Urothelium cell line (cell line): ENCODE measurements at places on chromosomes 3 and 15.

DNA sequence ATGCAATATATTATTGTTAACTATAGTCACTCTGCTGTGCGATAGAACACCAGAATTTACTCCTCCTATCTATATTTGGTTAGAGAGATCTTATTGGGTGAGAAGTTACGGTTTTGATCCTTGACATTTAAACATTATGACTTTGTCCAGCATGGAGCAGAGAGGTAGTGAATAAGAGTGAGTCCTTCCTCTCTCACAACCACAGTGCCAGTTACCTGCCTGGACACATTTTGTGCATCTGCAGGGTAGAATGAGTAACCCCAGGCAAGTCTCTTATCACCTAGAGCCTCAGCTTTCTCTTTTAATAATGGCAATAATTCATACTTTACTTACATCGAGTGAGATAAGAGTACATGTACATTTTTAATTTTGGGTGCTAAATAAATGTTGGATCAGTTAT, 24.1 kb downstream of the KAT2B start:
- DNase-seq: no peak

DNA sequence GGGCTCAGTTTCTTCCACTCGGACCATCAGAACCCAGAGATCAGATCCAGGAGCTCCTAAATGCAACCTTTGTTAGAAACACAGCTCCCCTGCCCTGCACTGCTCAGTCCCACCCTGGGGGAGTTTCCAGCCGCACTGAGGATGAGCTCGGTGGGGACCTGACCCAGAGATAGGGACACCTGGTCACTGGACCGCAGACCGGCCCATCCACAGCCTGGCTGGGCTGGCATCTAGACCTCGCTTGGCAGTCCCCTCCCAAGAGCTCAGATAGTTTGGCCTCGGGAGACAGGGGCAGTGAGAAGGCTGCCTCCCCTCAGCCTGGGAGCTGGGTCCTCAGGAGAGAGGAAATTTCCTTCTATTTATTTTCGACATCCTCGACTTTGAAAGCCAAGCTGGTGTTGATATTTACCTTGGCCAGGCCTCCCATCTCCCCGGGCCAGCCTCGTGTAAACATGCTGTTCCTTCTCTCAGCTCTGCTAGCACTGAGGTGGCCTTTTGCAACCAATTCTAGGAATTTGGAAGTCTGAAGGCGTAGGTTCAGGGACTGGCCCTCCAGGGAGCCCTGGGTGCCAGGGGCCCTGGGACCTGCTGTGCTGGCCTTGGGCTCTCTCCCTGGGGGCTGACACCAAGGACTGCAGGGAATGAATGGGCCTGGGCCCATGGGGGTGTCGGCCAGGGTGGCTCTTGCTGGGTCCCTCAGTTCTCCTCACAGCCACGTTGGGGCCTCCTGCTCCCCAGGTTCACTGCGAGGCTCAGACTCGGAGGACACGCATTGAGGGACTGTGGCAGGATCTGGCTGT, 90.1 kb downstream of the VGLL4 start:
- DNase-seq: no peak

- DNase-seq: no peak
Observed at GRCh38 chr3:48656061-48656840, 6.4 kb downstream of the CELSR3 start.

DNA sequence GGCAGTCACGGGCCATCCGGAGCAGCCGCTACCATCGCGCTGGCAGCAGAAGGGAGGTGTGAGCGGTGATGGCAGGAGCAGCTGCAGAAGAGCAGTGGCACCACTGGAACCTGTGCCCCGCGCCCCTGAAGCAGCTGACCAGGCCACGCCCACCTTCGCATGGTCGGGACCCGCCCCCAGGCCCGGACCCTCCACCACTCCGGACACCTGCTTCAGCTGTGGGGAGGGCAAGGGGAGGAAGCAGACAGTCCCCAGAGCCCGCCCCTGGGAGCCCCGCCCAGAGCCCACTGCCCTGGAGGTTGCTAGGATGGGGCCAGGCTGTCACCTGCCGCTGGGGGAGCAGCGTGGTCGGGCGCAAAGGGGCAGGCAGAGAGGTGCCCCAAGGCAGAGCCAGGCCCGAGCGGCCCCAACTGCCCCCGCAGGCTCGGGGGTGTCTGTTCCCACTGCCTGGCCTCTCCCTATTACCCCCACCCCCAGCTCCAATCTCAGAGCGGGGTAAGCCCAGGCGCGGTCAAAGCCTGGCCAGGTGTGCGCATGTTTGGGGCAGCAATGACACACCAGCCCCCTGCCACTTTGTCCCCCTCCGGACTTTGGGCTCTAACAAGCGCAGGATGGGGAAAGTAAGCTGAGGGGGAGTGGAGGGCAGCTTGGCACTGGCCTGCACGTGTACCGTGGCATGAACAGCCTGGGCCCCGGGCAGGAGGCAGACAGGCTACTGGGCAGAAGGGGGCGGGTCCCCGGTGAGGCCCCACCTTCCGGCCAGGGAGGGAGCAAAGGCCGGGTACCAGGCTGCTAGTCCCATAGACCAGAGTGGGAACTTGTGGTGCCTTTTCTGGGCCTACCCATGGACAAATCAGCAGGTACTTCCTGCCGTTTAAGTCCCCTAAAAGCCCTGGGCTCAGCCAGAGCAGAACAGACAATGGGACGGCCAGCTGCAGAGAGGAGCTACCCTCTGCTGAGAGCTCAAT, 8.7 kb downstream of the SPCS1 start:
- no peak for DNase-seq

GRCh38 chr15:34610354-34610753, 26.9 kb upstream of the GOLGA8B start:
- DNase-seq: peak; percentile 12

DNA sequence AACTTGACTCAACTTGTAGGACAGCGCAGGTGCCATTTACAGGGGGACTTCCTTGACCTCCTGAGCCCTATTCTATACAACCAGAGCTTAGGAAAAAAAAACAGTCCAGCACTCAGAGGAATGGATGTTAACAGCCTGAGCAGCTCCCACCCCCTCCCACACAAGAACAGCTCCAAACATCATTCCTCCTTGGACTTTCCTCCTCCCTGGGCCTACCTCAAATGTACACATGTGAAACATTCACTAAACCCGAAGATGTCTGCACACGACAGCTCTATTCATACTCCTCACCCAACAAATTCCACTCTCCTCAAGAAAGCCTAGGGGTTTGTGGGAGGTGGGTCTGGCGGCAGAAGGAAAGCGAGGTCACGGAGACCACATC, 503 bp upstream of the ATRIP start:
- no peak for DNase-seq

- peak; percentile 39 for DNase-seq
Observed at GRCh38 chr15:43376017-43376705, 5.3 kb downstream of the TUBGCP4 start.

DNA sequence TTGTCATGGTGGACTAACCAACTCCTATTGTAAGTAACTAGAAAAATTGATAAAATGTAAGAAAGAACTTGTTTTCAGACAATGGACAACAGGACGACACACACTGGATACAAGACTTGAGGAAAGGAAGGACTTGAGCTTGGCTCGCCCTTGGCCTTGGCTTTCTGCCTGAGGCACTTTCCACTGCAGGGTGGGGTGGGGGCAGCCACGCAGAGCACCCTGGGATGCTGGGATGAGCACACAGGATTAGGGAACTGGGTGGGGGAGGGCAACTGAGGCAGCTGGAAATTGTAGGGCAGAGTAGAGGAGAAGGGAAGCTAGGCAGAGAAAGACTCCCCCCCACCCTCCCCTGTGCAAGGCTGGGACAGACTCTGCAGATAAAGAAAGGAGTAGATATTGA, 25.5 kb upstream of the HHATL start:
- no peak for DNase-seq

- no peak for DNase-seq
Observed at GRCh38 chr3:156429125-156429524, 125.8 kb downstream of the SSR3 start.

GRCh38 chr3:123137001-123137400, 64.7 kb upstream of the SEC22A start:
- no peak for DNase-seq

GRCh38 chr3:77081240-77081661, 41.4 kb downstream of the ROBO2 start:
- peak; percentile 74 for DNase-seq

- DNase-seq: no peak
Observed at GRCh38 chr15:91950631-91951329, 97.3 kb downstream of the SLCO3A1 start.

DNA sequence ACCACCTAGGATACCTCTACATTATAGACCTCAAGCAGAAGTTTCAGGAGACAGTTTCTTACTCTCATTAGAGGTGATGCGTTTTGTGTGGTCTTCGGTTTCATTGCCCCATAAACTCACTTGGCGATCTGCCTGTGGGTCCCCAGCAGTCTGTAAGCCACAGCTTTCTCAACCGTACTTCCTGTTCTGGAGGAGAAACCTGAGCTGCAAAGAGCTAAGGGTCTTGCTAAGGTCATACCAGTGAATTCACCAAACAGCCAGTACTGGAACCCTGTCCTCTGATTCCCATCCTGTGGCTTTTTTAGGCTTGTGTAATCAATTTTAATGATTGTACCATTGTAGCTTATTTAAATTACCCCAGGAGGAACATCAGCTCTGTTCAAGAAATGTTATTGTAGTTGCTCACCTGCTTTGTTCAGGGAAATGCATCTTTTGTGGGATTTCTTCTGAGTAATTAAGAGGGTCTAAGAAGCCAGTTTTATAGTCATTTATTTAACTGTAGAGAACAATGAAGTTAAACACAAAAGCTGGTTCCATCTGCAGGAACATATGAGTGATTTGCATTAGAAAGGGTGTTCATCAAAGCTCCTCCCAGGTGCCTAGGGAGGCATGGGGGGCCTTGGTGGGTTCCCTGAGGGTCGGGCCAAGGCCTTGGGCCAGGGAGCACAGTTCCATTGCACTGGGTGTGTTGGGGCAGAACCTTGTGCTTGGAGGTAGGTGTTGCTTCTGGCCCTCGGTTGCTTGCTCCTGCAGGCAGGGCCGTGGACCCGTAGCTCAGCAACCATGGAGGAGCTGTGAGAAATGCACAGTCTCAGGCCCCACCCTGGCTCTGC, 69.6 kb downstream of the APBA2 start:
- no peak for DNase-seq

DNA sequence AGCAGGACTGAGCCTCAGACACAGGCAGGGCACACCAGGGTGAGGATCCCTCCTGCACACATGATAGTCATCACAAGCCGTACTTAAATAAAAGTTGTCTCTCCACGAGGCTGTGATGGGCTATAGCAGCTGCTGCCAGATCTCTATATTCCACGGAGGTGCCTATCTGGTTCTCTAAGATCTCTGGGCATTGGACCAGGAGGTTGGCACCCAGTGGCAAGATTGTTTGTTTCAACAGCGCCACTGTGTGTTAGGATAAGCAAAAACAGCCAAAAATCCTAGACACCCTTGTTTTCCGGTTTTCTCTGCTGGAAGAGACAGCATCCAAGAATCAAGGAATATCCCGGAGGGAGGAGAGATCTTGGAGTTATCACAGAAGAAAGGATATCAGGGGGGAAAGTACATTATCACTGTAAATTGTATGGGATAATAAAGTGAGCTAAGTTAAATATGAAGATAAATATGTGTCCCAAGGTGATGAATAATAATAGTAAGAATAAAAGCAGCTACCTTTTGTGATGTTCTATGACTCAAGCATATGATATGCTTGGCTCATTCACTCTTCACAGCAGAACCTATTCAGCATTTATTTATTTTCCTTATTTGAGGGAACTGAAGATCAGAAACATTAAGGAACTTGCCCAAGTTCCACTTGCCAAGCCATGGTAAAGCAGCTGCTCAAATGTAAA, 90.6 kb upstream of the AKAP13 start:
- DNase-seq: peak; percentile 76

- no peak for DNase-seq
Observed at GRCh38 chr3:121243208-121243607, 302.6 kb downstream of the POLQ start.

DNA sequence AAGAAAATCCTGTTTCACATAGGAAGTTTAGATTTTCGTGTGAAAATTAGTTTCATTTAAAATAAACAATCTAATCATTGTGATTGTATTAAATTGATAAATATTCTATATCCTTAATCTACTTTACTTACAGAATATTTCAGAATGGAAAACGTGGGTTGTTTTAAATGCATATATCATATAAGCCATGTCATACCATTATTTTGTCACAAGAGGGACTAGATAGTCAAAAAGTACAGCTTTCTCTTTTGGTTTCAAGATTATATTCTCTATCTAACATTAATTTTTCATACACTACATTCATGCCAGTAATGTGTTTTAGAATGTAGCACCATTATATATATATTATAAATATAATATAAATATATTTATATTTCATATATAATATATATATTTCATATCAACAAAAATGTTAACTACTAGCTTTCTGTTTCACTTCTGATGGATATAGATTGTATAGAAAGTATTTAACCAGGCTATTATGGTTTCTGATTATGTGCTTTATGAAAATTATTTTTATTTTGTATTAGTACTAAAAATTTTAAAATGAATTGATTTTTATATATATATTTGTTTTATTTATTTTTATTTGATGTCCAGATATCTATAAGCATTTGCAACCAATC, 45.3 kb downstream of the OSTN start:
- no peak for DNase-seq

DNA sequence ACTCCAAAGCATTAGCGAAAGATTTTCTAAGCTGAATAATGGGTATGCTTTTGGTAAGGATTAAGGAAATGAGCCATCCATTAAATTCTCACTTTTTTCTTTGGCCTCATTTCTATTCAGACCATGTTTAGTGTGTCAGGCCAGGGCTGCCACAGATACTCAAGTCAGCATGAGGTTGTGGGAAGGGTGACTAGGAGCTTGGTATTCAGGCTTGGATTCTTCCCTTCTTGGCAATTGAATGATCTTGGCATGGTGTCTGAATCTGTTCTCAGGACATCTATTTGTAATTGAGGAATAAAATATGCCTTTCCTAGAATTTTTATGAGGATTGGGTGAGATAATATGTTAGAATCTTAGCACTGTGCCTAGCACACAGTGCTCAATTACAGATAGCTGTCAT, 11.2 kb downstream of the CCNB2 start:
- no peak for DNase-seq

- no peak for DNase-seq
Observed at GRCh38 chr3:64327100-64327804, 102.0 kb upstream of the PRICKLE2 start.

- no peak for DNase-seq
Observed at GRCh38 chr3:87828046-87828445, 230.8 kb downstream of the CGGBP1 start.

DNA sequence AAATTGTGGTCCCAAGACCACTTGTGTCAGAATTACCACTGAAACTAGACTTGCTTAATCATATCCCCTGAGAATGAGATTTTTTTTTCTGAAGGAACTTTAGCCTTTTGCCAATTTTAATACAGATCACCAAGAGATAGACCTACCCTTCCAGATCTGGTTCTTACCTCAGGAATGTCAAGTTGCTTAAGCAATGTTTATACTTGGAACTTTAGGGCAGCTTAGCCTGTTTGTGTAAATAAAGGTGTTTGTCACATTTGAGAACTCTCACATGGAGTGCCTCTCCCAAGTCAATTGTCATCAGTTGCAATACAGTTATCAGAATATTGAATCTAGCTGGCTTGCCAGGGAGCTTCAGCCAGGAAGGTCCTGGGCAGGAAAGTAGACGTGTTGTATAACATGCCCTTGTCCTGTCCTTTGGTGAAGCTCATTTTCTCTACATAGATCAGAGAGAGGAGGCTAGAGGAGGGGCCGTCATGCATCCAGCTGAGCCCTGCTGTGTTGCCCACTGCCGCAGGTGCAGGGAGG, 3.9 kb downstream of the GPD1L start:
- no peak for DNase-seq

GRCh38 chr3:54120657-54121413, 1.5 kb upstream of the CACNA2D3 start:
- peak; percentile 44 for DNase-seq
